AG04450 (cell line): ENCODE measurements at places on chromosomes 6 and 20. TPM values are rescaled to one million over a fixed set of nuclear protein-coding genes. Genes with fewer than 3 reads are reported as not detected.

ADTRP gene
- 0.33 and 0.48 TPM in 2 replicates for polyA plus RNA-seq

CGAS gene
- polyA plus RNA-seq, result 2.0 and 2.1 TPM in 2 replicates

TMEM151B gene
- polyA plus RNA-seq, result not detected in 2 replicates

GRCh38 chr6:24683297-24684296 lies 16.7 kb downstream of the ACOT13 start:
- DNase-seq, result no peak

- no peak for DNase-seq
Measured at GRCh38 chr20:31663838-31664695, 26.4 kb downstream of the COX4I2 start.

- DNase-seq, result no peak
Measured at GRCh38 chr6:118468682-118469465, 79.2 kb upstream of the PLN start.

DNA sequence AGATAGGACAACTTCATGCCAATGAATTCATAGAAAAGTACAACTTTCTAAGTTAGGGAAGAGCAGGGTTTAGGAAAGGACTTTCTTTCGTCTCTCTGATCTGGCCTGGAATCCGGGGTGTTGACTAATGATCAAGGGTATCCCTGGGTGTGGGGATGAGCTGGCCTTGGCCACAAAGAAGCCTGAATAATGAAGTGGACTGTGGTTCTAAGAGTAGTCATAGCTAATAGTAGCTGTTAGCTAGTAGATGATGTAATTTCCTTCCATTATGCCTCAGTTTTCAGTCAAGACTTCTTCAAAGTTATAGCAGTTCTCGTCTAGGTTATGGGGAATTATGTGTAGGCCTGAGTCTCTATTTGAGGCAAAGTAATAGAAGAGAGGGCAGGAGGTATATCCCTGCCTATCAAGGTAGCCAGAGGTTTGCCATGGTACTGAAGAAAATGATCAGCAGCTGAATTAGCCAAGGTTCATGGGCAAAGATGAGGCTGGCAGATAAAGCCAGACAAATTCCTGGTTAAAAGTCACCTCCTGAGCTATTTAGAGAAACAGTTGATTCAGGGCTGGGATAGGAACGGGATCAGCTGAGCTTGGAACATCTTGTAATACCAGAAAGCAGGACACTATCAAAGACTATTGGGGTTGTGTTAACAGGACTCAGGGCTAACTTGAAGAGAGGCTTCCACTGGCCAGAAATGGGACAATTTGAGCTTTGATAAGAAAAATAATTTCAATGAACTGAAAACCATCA lies 18.7 kb upstream of the TRPC4AP start:
- no peak for DNase-seq

GRCh38 chr20:13384132-13384531 lies 163.1 kb downstream of the ISM1 start:
- DNase-seq, result no peak

- DNase-seq, result no peak
Measured at GRCh38 chr6:165661664-165662025, 1.4 kb downstream of the PDE10A start.

GRCh38 chr6:85429346-85429745 lies 20.5 kb upstream of the NT5E start:
- DNase-seq, result no peak

- DNase-seq, result no peak
Measured at GRCh38 chr20:2750491-2751251, 49.8 kb downstream of the CPXM1 start.
